Hepatocyte (in vitro differentiated cells): ENCODE measurements at places on chromosomes 5 and 9. TPM values are rescaled to one million over a fixed set of nuclear protein-coding genes. Genes with fewer than 3 reads are reported as not detected.

The CYSRT1 gene
- total RNA-seq, result 1.4 and 2.4 TPM in 2 replicates

The WDR55 gene
- 21.2 and 21.4 TPM in 2 replicates for total RNA-seq

The DMRT2 gene
- not detected in 2 replicates for total RNA-seq

The GLRA1 gene
- not detected in 2 replicates for total RNA-seq

The NOTCH1 gene
- total RNA-seq, result 4.3 and 6.5 TPM in 2 replicates

The ADRB2 gene
- 0.60 and 0.63 TPM in 2 replicates for total RNA-seq

The PLAC8L1 gene
- total RNA-seq, result 1.5 TPM in 1 of 2 replicates, not detected in the other

The DROSHA gene
- total RNA-seq, result 33.7 and 40.8 TPM in 2 replicates

The PKD2L2 gene
- not detected in 2 replicates for total RNA-seq

The AQP3 gene
- 97.1 and 101 TPM in 2 replicates for total RNA-seq

The TAF1L gene
- total RNA-seq, result not detected in 2 replicates

The IRF1 gene
- total RNA-seq, result 25.6 and 30.9 TPM in 2 replicates

The C9orf50 gene
- not detected in 2 replicates for total RNA-seq

The PCDHB6 gene
- total RNA-seq, result 0.56 and 1.1 TPM in 2 replicates

The CDKN2B-AS1 gene
- total RNA-seq, result 0.27 and 1.1 TPM in 2 replicates

The ACTBL2 gene
- 0.16 and 0.83 TPM in 2 replicates for total RNA-seq

The FGF1 gene
- 0.08 and 0.23 TPM in 2 replicates for total RNA-seq

The FRRS1L gene
- 4.4 and 5.0 TPM in 2 replicates for total RNA-seq

The DAB2IP gene
- total RNA-seq, result 23.6 and 31.0 TPM in 2 replicates

The SPINK14 gene
- total RNA-seq, result not detected in 2 replicates

The EGR1 gene
- total RNA-seq, result 64.2 and 95.4 TPM in 2 replicates

The KCNIP1 gene
- total RNA-seq, result 0.43 and 1.5 TPM in 2 replicates

The DPYSL3 gene
- 70.4 and 78.0 TPM in 2 replicates for total RNA-seq

The SPINK7 gene
- total RNA-seq, result not detected in 2 replicates

The RGS7BP gene
- total RNA-seq, result 0.77 and 1.4 TPM in 2 replicates

The UAP1L1 gene
- total RNA-seq, result 11.2 and 15.6 TPM in 2 replicates

The LECT2 gene
- total RNA-seq, result 25.0 and 29.6 TPM in 2 replicates

The DNAH5 gene
- total RNA-seq, result 0.40 and 0.72 TPM in 2 replicates

The SLC25A2 gene
- 0.50 and 1.7 TPM in 2 replicates for total RNA-seq

The CDO1 gene
- 29.5 and 29.8 TPM in 2 replicates for total RNA-seq

The DRD1 gene
- 0.80 and 1.2 TPM in 2 replicates for total RNA-seq

The RAI14 gene
- 44.8 and 49.6 TPM in 2 replicates for total RNA-seq

The NIM1K gene
- not detected in 2 replicates for total RNA-seq

The PCDHA1 gene
- 0.04 TPM in 1 of 2 replicates, not detected in the other for total RNA-seq

The CDKN2B gene
- total RNA-seq, result 8.5 and 18.6 TPM in 2 replicates

The TSSK1B gene
- 0.60 TPM in 1 of 2 replicates, not detected in the other for total RNA-seq

The WNK2 gene
- total RNA-seq, result 6.2 and 8.9 TPM in 2 replicates

The PCDHGA8 gene
- total RNA-seq, result 1.00 and 1.5 TPM in 2 replicates

The TRIM7 gene
- not detected in 2 replicates for total RNA-seq

The DEPDC1B gene
- total RNA-seq, result 27.5 and 37.3 TPM in 2 replicates

The SPATA31E1 gene
- total RNA-seq, result 0.08 TPM in 1 of 2 replicates, not detected in the other

The ASS1 gene
- total RNA-seq, result 292 and 321 TPM in 2 replicates

The PTTG1 gene
- 18.8 and 24.9 TPM in 2 replicates for total RNA-seq

The NPR3 gene
- 18.9 and 20.0 TPM in 2 replicates for total RNA-seq

The RAB3C gene
- 3.9 and 5.2 TPM in 2 replicates for total RNA-seq

The ZNF367 gene
- 3.3 and 3.6 TPM in 2 replicates for total RNA-seq

The MYOT gene
- not detected in 2 replicates for total RNA-seq
